NCI-H1048 (cell line): ENCODE measurements at places on chromosomes 12 and 14.

DNA sequence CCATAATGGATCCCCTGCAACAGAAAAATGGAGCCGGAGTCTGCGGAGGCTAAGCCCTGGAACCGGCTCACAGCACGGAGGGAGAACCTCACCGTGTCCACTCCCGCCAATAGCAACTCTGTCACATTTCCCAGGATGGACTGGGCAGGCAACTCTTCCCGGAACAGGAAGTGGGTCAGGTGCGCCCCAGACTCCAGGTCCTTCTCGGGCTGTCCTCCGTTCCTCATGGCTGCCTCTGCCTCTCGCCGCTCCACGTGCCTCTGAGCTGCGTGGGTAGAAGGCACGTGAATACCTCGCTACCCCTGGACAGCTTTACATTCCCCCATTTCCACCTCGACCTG lies 2.2 kb downstream of the CYP27B1 start:
- DNase-seq: no peak

GRCh38 chr12:67453191-67453590 lies 184.0 kb downstream of the CAND1 start:
- no peak for DNase-seq

- DNase-seq: no peak
Observed at GRCh38 chr12:45213107-45213506, 2.8 kb upstream of the ANO6 start.

DNA sequence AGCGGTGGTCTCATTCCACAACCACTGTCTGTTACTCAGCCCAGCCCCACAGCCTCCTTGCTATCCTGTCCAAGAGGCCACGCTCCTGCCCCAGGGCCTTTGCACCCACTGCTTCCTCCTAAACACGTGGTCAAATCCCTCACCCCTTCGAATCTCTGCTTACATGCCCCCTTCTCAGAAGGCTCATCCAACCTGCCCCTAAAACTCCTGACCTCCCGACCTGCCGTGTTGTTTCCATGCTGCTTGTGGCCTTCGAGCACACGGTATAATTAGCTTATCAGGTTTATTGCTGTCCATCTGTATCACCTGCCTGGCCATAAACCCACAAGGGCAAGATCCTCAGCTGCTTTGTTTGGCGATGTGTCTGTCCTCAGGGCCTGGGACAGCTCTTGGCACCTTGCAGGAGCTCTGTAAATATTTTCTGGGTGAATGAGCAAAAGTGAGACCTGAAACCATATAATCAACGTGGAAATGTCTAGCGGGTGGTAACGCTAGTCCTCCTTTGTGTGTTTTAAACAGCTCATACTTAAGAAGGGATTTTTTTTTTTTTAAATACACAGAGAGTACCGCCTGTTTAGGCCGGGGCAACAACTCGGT lies 36.0 kb downstream of the SCARB1 start:
- DNase-seq: no peak

DNA sequence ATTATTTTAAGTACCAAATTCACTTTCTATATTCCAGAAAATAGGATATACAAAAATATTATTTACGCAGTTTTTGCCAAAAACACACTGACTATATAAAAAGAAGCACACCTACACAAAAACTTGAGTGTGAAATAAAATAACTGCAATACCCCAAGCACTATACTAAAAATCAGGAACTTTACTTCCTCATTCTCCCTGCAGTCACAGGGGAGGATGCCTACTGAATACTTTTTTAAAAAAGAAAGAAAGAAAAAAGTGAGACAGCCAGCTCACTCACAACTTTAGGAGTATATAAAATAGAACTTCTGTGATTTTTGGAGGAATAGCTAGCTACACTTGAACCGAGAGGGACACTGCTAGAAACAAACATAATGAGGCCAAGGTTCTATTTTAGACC lies 12.2 kb downstream of the RPS6KA5 start:
- DNase-seq: no peak

DNA sequence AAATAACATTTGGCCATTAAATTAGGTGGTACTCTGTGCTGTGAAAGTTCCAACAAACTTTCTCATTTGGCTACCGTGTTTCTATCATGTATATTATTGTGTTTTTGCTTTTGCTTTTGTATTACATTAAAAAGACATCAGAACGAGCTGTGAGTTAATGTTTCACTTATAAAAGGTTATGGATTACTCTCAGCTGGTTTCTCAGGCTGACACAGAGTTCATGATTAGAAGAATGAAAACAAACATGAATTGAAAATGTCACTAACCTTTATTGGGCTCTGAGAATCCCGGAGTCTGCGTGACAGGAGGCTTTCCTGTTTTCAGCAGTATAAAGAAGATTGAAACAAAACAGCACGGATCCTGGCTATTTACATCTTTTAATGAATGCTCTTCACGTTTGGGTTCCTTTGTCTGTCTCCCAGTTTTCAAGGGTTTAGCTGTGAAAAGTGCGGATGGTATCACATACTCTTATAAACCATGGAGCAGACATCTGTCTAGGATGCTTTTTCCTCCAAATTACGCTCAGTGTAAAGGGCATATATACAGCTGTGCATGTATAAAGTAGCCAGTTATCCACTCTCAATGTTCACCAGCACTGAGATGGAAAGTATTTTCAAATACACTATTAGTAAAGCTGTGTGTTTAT lies 153.6 kb downstream of the PTCSC3 start:
- no peak for DNase-seq

DNA sequence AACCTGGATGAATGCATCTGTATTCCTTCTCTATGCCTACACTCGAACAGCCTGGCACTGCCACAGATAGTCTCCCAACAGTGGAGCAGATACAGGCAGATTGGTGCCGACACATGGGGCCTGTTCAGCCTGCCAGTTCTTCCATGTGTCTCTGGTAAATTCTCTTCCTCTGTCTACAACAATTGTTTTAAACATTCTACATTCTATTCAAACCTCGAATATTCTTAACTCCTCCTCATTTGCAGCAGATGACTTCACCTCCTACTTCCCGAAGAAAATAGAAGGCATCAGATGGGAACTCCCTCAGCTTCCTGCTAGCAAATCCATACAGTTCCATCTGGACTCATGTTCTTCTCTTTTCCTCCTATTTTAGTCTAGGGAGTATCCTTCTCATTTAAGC lies 43.1 kb upstream of the OTOGL start:
- DNase-seq: no peak

- no peak for DNase-seq
Observed at GRCh38 chr12:118055144-118055557, 5.8 kb downstream of the WSB2 start.

GRCh38 chr14:68606644-68607043 lies 186.2 kb downstream of the ZFP36L1 start:
- DNase-seq: no peak

DNA sequence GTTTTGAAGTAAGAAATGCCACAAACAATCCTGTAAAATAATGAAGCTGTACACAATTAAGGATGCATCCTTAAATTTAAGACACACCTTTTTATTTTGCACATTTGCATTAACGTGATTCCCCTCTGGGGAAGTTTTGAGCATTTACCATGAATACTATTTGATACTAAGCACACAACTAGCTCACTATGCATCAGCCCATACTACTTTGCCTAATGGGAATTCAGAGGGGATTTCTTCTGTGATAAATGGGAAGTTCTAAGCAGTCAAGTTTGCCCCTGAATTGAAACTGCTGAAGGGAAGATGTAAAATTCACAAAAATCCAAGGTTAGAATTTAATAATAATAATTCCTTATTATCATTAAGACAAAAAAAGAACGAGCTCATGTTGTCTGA lies 27.4 kb downstream of the SINHCAF start:
- no peak for DNase-seq

DNA sequence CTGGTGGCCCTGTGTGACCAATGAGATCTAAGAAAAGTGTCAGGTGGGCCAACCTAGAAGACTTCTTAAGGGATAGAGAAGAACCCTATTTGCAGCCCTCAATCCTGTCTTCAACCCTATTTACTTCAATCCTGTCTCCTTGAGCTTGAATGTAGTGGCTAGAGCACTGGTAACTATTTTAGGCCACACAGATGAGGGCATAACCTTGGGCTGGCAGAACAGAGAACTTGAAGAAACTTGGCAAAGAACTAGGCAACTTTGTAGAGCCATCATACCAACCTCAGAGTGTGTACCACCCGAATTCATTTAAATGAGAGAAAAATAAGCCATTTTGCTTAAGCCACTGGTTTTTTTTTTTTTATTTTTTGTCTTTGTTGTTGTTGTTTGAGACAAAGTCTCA lies 94.8 kb downstream of the TMTC1 start:
- no peak for DNase-seq

- DNase-seq: no peak
Observed at GRCh38 chr12:91367234-91367849, 184.7 kb upstream of the DCN start.

- DNase-seq: no peak
Observed at GRCh38 chr14:76352639-76353281, 23.2 kb upstream of the ESRRB start.

GRCh38 chr14:67166450-67166853 lies 22.8 kb upstream of the GARIN2 start:
- DNase-seq: no peak

DNA sequence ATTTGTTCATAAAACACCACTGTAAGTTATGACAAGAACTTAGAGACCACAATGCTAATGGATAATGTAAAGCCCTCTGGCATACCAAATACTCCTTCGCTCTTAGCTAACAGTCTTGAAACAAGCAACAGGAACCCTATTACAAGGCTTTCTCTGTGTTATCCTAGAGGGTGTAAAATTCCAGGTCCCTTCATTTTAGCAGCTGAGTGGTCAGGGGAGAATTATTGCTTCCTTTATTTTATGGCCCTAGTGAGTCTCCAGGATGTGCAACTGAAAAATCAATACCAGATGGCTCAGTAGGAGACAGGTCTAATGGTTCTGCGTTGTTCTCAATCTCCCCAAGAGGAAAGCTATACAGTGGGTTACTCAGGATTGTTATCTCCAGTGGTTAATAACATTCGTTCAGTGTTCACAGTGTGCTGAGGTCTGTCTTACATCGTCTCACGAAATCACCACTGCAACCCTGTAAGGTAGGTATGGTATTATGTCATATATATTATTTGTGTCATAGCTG lies 172.7 kb upstream of the CNOT2 start:
- no peak for DNase-seq

DNA sequence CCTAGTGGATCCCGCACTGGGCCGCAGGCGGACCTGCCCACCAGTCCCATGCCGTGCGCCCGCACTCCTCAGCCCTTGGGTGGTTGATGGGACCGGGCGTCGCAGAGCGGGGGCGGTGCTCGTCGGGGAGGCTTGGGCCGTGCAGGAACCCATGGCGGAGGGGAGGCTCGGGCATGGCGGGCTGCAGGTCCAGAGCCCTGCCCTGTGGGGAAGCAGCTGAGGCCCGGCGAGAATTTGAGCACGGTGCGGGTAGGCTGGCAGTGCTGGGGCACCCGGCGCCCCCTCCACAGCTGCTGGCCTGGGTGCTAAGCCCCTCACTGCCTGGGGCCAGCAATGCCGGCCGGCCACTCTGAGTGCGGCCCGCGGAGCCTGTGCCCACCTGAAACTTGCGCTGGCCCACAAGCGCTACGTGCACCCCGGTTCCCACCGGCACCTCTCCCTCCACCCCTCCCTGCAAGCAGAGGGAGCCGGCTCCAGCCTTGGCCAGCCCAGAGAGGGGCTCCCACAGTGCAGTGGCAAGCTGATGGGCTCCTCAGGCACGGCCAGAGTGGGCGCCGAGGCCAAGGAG lies 100.8 kb downstream of the PLEKHA5 start:
- no peak for DNase-seq

DNA sequence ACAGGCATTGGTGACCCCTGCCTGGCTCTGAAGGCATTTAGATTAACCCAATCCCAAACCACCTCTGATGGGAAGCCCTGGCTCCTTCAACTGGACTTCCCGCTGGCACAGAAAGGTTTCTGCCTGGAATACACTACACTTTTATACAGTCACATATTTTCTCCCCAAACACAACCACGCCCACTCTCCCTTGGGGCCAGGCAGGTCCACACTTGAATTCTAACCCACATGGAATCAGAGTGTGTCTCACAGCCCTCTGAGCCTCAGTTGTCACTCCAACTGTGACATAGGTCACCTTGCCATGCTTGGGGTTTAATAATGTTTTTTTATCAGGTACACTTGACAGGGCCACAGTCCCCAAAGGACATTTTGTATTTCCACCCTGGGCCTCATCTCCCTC lies 368.6 kb downstream of the BCL11B start:
- no peak for DNase-seq

DNA sequence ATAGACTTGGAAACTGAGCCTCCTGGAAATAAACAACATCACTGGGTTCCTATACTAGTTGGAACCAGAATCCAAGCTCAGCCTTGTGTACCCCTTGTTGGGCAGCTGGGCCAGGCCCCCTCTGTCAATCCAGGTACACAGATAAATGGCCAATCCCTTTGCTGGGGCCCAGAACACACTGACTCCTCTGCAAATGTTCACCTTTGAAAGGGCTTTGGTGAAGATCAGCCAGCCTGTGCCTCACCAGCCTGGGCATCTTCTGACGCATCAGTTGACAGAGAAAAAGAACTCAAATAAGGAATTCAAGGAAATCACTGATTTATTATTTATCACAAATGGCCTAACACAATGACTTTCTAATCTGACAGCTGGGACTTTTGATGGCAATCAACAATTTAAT lies 1090.2 kb downstream of the BCL11B start:
- no peak for DNase-seq

DNA sequence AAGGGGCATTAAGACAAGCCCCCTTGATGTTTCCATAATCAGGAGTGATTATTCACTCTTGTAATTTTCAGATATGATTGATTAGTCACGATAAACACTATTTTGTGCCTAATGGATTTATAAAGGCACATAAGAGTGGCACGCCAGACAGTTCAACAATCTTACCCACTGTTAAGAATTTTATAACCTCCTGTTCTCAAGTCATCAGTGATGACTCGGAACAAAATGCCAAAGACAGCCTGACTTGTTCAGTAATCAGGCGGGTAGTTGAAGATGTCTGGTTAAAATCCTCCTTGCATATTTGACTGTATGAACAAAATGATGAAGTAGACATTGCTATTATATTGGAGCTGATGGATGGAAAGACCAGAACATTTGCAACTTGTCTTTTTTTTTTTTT lies 212.1 kb upstream of the RMST start:
- DNase-seq: no peak

- no peak for DNase-seq
Observed at GRCh38 chr12:26131936-26132335, 7.1 kb upstream of the BHLHE41 start.

DNA sequence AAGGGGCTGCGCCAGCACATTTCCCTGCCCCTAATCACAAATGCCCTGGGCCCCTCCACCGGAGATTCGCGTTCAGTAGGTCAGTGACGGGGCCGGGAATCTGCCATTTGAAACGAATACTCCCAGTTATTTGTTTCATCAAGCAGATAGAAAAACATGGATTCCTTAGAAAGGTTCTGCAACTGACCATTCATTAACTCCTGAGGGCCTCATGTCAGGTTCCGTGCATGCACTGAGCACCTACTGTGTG lies 25.6 kb upstream of the UBC start:
- DNase-seq: no peak

DNA sequence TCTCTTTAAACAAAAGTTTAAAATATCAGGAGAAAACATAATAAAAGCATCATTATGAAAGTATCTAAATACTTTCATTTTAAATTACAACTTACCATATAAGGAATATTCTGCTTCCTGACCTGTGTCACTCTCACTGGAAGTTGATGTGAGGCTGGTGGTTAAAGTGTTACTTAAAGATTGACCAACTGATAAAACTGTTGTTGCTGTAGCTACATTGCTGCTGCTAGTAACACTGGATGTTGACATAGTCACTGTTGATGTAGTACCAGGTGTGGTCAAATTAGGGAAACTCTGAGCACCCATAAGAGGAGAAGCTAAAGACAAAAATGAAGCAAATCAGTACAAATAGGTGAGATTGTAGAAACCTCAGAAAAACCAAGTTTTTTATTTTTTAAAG lies 79.9 kb downstream of the HECTD1 start:
- DNase-seq: no peak

GRCh38 chr14:50740856-50741255 lies 72.8 kb upstream of the SAV1 start:
- no peak for DNase-seq
